Foreskin fibroblast (primary cell): ENCODE measurements at places on chromosomes 1 and 21.
A peak's percentile ranks its signal among the peaks of the same experiment; 100 is the strongest.

DNA sequence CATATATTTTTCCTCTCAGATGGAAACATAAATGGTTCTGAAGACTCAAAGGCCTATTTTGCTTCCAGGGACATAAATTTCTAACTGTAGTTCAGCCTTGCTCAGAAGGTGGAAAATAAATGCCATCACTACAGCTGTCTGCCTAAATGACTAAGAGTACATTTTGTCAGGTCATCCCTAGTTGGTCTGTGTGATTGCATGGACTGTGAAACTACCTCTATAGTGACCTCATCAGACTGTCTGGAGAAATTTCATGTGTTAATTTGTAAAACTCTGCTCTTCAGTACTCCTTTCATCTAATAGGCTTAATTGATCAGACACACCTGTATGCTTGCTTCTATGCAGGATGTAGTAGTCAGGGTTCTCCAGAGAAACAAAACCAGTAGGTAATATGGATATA lies 886.9 kb downstream of the AMY1C start:
- peak; percentile 4 for DNase-seq

DNA sequence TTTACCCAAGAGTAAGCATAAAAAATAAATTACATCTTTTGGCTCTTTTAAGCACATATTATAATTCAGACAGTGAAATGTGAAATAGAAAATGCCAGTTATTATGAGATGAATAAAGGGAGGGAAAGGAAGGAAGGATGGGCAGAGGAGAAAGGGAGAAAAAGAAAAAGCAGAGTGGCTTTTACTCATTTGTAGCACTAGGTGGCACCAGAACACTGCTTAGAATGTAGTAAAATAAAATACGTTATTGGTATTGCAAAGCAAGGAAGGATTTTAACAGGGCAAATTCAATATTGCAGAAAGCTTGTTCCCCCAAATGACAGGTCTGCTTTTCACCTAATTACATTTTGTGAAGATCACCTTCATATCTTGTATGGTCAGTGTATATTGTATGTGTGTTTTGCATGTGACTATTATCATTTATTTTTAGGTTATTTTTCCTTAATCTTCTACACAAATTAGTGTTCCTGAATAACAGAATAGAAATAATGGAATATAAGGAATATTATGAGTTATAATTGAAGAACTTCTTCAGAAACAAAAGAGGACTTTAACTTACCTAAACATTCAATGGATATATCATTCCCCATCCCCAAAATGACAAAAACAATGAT lies 9.1 kb upstream of the PCNX2 start:
- no peak for DNase-seq

DNA sequence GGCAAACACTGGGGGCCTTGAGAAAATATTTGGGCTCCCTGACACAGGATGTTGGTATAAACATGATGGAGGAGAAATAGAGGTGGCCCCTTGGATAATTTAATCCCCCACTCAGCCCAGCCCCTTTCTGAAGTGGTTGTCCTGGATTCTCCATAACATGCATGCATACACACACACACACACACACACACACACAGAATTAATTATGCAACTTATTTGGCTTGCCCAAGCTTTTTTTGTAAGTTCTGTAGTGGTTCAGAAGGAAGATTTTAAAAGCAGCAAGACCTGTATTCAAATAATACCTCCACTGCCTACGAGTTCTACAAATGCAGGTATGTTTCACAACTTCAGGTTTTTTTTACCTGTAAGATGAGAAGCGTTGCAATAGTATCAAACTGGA lies 15.0 kb downstream of the ATF3 start:
- no peak for DNase-seq

- no peak for DNase-seq
These were observed 40.3 kb downstream of the EPHA2 start for GRCh38 chr1:16115468-16115983.

DNA sequence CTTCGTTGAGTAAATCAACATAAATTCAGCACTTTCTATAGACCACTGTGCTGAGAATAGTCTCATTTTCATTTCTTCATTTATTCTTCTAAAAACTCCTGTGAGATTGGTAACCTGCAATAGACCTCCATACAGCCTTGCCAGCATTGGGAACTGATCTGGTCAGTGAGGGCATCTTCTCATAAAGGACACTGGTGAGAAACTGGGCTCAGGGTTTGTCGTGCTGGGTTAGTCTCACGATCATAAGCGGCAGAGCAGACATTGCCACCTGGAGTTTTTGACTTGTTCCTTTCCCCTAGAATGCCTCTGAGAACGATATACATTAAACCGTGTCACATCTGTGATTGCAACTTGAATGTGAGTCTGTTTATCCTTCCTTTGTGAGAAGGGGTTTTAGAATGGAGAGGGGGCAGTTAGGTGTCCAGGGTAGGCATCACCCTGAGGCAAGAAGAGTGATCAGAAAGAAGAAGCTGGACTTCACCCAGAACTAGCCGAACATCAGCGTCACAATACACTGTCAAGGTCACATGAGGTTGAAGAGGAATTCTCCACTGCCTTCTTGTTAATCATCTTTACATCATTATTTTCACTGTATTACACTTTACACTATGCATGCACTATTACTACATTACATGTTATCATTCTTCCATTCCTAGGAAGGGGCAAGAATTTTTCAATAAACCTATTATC lies 1.4 kb upstream of the TTLL7 start:
- DNase-seq, result no peak

- no peak for DNase-seq
These were observed 2.0 kb downstream of the KRTAP10-6 start for GRCh38 chr21:44590311-44590721.

GRCh38 chr21:46226146-46226545 lies 2.4 kb downstream of the LSS start:
- DNase-seq, result no peak

GRCh38 chr1:39632682-39633417 lies 6.6 kb downstream of the HEYL start:
- DNase-seq, result peak; percentile 43

DNA sequence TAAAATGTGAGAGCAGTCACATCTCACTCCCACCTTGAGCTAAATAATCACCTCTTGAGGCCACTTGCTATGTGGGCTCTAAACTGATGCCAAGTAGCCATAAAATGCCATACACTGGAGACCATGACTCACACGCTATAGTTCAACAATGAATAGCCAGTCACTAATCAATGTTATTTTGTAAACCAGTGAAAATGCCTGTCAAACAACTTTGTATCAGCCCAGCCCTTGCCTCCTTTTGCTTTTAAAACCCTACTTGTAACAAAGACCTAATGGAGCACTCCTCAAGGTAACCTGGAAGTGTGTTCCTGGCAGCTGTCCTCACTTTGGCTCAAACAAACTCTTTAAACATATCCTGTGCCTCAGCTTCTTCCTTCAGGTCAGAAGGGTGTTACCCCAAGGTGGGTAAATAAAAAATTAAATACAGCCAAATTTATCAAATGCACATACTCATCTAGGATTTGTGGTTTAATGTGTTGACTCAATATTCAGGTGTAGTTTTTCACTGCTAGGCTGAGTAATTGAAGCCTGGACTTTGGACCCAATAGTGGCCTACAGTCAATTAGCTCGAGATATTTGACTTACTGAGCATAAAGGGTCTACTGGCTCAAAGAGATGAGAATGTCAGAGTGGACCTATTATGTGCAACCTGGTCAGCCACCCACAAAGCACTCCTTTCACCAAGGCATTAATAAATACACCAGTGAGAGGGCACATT lies 154.3 kb downstream of the COQ8A start:
- no peak for DNase-seq

DNA sequence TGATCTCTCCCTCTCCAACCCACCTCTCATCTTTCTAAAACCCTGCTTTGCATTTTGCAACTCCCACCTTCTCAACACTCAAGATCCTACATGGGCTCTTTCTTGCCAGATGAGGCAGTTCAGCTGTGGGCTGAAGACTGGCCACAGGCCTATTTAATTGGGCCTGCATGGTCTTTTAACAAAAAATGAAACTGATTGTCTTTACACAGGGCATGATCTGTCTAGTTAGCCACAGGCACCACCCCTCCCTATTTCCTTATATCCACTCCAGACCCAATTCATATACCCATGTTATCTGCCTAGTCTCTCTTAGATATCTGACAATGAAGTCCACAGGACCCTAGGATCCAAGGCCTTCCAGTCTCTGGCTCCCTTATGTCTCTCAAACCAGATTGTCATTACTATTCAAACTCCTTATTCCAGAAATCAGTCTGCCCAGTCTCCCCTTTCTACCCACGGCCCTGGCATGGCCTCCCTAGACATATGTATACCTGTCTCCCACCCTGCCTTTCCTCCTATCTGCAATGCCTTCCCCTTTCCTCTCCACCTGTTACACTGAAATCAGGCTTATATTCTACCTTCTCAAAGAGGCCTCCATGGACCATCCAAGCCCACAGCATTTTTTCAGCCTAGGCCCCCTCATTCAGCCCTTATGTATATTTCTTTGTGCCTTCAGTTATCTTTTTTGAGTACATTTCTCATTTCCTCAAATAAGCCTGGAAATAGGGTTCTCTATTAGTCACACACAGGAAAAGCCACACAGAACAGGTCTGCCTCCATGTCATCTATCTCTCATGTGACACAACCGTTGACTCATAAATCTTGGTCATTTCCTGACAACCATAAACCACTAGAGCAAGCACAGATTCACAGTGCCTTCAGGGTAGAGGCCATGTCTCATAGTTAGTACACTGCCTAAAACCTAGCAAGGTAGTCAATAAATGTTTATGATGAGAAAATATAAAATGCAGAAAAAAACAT lies 39.0 kb downstream of the LPAR3 start:
- peak; percentile 93 for DNase-seq

- no peak for DNase-seq
These were observed 847.8 kb downstream of the MRPL39 start for GRCh38 chr21:24759348-24760075.

DNA sequence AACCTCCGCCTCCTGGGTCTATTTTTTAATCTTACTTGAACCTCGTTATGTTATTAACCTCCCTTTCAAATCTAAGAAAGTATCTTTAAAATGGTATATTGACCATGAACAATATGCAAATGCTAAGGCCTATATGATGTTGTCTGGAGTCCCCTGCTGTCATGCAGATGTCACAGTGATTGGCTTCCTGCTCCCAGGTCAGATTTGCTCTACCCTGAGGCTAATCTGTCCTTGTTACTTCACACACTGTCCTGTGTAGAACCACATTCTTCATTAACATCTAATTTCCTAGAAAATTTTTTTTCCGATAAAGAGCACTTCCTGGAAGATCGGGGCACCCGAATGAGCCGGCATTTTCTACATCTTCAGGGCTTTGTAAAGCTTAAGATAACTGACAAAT lies 306.6 kb downstream of the MRPL39 start:
- no peak for DNase-seq

DNA sequence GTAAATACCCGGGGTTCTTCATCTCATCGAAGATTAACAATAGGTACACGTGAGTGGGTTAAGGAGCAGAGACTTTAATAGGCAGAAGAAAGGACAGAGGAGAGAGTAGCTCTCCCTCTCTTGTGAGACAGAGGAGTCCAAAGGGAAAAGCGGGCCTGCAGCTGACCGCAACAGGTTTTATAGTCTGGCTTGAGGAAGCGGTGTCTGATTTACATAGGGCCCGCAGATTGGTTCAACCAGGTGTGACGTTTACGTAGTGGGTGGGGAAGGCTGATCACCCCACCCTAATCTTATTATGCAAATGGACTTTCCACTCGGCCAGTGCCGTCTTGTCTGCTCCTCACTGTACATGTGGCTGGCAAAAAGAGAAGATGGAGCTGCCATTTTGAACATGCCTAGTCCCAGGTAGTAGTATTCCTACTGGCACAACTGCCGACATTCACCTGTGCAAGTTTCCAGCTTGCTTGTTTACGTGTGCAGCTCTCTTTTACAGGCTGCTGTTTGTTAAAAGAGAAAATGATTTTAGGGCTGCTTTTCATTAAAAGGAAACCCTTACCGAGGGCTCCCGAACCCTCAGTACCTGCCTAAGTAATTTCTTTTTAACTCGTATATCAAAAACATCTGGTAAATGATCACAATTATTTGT lies 10.6 kb downstream of the CDC14A start:
- no peak for DNase-seq

GRCh38 chr1:1206966-1207531 lies 657 bp upstream of the TNFRSF18 start:
- DNase-seq, result no peak

DNA sequence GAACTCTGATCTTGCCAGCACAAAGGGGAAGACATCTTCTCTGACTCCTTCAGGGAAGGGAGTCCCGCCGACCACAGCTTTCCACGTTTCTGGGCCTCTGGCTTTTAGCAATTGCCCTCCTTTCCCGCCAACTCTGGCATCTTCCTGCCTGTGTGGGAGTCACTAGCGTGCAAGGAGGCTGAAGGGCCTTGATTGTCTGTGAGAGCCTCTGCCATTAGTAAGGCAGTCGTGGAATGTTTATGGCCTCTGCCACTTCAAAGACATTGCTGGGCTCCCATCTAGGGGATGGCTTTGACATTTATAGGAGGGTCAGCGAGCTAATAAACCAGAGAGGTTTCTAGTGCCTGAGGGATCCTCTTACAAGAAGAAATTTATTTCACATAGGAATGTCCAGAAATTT lies 14.3 kb upstream of the PROK1 start:
- DNase-seq, result no peak
